ENCODE measurements at places on chromosomes 11 and 22. TPM values are rescaled to one million over a fixed set of nuclear protein-coding genes. Genes with fewer than 3 reads are reported as not detected.
A peak's percentile ranks its signal among the peaks of the same experiment; 100 is the strongest.

GRCh38 chr22:20212754-20213699 is 55.1 kb downstream of the RTN4R start:
- H3K27ac ChIP-seq = no peak overlapping the region
- DNase-seq = no peak
- H3K4me3 ChIP-seq = no peak overlapping the region
- peaks cover 7% of the 10 kb centered on the region for H3K4me1 ChIP-seq
- no peaks in the 10 kb centered on the region for H3K36me3 ChIP-seq

- peaks cover 77% of the 10 kb centered on the region for H3K4me1 ChIP-seq
- no peak for DNase-seq
- H3K27me3 ChIP-seq = no peaks in the 10 kb centered on the region
- peak overlapping the region; percentile 77 for H3K27ac ChIP-seq
- H3K4me3 ChIP-seq = peak overlapping the region; percentile 68
These were observed 24.6 kb upstream of the TMA7B start for GRCh38 chr22:39935612-39936011.

Gene CAVIN3
- 2.7 TPM for total RNA-seq

DNA sequence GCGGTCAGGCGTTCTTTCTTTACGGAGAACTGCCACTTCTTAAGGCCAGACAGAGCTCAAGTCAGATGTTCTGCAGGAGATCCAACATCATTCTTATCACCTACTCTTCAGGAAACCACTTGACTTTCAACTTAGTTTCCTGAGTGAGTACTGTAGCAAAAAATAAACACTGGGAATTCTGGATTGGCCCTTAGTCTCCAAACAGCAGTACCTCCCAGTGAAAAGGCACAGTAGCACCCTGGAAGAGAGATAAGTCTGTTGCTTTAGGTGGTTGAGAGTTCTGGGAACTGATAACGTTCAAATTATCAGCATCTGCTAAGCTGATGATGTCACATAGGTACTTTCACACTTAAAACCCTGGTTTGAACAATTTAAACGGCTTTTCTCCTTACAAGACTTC is 971.8 kb upstream of the TENM4 start:
- H3K27ac ChIP-seq = no peak overlapping the region
- no peaks in the 10 kb centered on the region for H3K36me3 ChIP-seq
- no peak overlapping the region for H3K4me3 ChIP-seq
- H3K27me3 ChIP-seq = no peaks in the 10 kb centered on the region
- H3K4me1 ChIP-seq = no peaks in the 10 kb centered on the region

- no peaks in the 10 kb centered on the region for H3K4me1 ChIP-seq
- no peak overlapping the region for H3K27ac ChIP-seq
- DNase-seq = no peak
- no peaks in the 10 kb centered on the region for H3K36me3 ChIP-seq
These were observed 853.6 kb downstream of the KCNA4 start for GRCh38 chr11:29163231-29163630.

DNA sequence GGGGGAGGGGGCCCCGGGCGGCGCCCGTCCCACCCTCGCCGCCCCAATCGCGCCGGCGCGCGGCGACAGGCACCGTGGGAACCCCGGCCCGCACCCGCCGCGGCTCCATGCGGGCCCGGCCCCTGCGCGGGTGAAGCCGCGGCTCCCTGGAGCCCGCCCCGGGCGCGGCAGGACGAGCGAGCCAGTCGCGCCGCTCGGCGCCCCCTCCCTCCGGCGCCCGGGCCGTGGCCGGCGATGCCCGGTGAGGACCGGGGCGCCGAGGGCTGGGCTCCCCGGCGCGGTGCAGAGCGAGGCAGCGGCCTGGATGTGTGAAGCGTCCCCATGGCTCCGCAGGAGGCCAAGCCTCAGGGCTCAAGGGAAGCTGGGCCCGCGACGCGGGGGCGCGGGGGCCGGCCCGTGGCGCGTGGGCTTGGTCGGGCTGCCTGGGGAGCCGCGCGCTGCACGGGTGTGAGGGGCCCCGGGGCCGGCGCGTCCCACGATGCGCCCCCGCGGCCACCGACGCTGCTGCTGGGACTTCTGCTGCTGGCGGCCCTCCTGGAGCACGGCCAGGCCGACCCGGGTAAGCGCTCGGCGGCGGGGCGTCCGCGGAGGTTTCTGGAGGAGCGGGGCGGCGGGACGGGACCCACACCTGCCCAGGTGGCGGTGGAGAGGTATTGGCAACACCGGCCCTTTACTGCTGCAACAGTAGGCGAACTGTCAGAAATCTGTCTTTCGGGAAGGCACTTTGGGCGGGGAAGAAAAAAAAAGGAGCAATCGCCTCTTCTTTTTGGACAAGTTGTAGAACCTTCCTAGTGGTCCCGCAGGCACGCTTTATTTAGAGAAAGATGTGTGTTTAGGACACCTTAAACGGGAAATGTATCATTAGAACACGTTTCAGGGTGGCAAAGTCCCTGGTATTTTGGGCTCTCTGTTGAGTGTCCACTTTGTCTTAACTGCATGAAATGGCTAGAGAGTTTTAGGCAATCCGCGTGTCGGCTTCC is 119.4 kb downstream of the HIPK3 start:
- H3K4me3 ChIP-seq = no peak overlapping the region
- peaks cover 52% of the 10 kb centered on the region for H3K27me3 ChIP-seq
- no peak for DNase-seq
- H3K27ac ChIP-seq = no peak overlapping the region
- H3K4me1 ChIP-seq = peaks cover 1% of the 10 kb centered on the region

Gene TRIM48
- not detected for total RNA-seq

Gene GRAP2
- 137 TPM for total RNA-seq

DNA sequence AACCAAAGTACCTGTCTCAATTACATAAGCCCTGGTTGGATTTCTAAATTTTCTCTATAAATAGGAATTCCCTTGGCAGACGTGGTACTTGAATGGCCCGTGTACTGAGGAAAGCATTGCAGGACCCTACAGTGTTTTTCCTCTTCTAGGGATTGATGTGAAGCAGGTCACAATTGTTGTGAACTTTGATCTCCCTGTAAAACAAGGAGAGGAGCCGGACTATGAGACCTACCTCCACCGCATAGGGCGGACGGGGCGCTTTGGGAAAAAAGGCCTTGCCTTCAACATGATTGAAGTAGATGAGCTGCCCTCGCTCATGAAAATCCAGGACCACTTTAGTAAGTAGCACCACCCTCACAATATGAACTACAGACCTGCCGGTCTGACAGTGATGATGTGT is 16.7 kb downstream of the DDX25 start:
- no peaks in the 10 kb centered on the region for H3K36me3 ChIP-seq
- no peak for DNase-seq
- H3K4me3 ChIP-seq = no peak overlapping the region
- H3K4me1 ChIP-seq = no peaks in the 10 kb centered on the region

GRCh38 chr11:16632295-16633200 is 105.9 kb upstream of the C11orf58 start:
- no peak for DNase-seq
- no peaks in the 10 kb centered on the region for H3K27me3 ChIP-seq
- H3K27ac ChIP-seq = no peak overlapping the region
- H3K36me3 ChIP-seq = no peaks in the 10 kb centered on the region
- H3K4me1 ChIP-seq = no peaks in the 10 kb centered on the region

Gene MMP1
- not detected for total RNA-seq

Gene FIBIN
- total RNA-seq = not detected

All from activated CD4-positive, alpha-beta T cell treated with anti-CD3 and anti-CD28 coated beads, Interleukin-2, amount 10 ng/mL, durations not matched to agents 7 days and 5 days (primary cell).